NCI-H446 treated with DMSO at 0.1 percent for 48 hours (cell line): ENCODE measurements at places on chromosomes 1 and 21.
A peak's percentile ranks its signal among the peaks of the same experiment; 100 is the strongest.

DNA sequence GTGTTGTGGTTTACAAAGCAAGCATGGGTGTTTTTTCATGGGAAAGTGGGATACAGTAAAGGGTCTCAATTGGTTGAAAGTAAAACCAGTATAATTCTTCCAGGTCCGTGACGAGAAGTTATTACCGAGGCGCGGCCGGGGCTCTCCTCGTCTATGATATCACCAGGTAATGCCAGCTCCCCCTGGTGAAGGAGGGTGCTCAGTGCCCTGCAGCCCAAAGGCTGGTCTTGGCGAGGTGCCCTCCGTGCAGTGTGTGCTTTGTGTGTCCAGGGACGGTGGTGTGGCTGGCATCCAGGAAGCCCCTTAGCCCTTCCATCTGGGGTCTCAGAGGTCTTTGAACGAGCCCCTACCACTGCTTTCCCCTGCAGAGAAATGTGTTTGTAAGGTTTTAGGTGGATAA lies 24.8 kb downstream of the RAB4A start:
- no peak for DNase-seq

GRCh38 chr21:25887166-25887565 lies 152.4 kb downstream of the GABPA start:
- no peak for DNase-seq

DNA sequence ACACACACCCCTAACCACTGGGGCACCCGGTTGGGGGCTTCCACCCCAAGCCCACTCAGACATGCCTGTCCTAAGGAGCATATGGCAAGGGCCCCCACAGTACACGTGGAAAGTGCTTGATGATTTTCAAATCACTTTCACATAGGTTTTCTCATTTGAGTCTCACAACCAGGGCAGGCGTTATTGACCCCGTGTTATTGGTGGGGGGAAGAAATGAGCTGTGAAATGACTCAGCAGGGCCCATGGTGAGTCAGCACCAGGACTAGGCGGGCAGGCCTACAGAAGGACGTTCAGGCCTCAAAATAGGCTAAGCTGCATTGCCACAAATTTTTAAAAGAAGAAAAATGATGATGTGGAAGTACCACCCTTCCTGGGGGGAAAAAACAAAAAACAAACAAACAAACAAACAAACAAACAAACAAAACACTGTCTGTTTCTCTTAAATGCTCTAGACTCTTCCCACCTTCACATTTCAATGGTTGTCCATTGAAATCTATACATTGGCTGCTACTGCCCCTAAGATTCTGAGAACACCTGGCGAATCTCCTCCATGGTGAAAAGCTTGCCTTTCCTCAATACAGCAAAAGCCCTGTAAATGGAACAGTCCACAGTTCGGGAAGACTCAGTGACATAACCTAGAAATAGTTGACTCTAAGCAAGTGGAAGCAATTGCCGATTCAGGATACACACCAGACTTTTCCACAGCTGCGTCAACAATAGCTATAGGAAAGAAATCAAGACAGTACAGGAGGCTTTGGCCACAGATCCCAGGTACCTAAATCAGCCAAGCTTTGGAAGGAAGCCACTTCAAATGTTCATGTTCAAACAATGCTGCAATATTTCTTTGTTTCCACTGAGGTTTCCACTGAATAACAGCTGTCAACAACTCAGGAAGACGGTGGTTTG lies 234.7 kb downstream of the TOMM20 start:
- DNase-seq: peak; percentile 2

DNA sequence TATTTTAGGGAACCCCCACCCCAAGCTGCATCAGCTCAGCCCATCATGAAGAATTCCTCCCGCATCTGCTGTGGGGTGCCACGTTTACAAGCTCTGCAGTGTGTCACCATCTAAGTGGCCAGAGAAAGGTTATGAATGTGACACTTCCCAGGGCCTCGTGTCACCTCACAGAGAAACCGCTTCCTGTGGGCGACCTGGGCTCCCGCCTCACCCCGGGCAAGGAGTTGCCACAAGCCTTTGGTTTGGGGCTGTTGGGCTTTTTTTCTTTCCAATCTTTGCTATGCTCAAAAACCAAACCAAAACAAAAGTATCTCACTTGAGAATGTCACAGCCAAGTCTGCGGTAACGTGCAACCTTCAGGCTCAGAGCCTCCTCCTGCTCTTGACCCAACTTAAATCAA lies 82.1 kb upstream of the ARHGEF16 start:
- DNase-seq: no peak

- DNase-seq: no peak
Observed at GRCh38 chr1:107162745-107163144, 21.9 kb downstream of the NTNG1 start.
